GF-D8 (cell line): ENCODE measurements at places on chromosomes 3 and 15.

GRCh38 chr3:45691842-45692241 lies 2.6 kb downstream of the SACM1L start:
- DNase-seq: no peak

GRCh38 chr3:12830785-12831156 lies 10.6 kb downstream of the RPL32 start:
- DNase-seq: no peak

DNA sequence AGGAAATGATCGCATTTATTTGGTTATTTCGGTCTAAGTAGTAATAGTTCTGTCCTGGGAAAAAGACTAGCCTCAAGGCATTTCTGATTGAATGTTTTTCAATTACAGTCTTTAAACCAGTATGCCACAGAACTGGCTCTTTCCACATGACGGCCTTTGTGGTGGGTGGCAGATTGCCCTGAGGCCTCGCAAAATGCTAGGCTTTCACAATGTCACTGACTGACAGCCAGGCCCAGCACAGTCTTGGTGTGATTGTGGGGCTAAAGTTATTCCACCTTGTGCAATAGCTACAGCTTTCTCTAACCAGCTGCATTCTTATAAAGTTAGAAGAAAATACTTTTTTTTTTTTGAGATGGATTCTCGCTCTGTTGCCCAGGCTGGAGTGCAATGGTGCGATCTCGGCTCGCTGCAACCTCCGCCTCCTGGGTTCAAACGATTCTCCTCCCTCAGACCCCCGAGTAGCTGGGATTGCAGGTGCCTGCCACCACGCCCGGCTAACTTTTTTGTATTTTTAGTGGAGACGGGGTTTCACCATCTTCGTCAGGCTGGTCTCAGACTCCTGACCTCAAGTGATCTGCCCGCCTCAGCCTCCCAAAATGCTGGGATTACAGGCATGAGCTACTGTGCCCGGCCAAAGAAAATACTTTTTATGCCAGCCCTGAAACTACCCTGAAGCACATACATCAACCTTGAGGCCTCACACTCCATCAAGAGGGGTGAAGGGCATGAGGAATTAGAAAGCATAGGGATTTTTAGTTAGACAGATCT lies 2.5 kb upstream of the ADIPOQ start:
- DNase-seq: peak; percentile 83

GRCh38 chr3:190175490-190175889 lies 54.8 kb upstream of the P3H2 start:
- no peak for DNase-seq

DNA sequence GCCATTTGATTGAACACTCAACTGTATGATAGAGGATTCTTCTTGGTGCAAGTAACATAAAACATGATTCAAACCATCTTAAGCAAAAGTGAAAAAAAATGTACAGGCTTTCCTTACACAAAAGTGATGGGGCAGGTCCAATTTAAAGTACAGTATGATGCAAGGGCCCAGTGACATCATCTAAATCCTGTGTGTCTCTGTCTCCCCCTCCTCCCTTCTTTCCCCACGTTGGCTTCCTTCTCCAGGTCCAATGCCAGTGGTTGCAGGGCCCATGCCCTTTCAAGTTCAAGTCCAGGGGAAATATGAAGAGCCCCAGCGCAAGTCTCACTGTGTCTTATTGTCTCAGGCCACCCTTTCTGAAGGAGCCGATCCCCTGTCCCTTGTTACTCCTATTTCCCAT lies 332.3 kb downstream of the SHQ1 start:
- no peak for DNase-seq
